NCI-H2171 treated with DMSO at 0.1 percent for 48 hours (cell line): ENCODE measurements at places on chromosomes 4 and X.

DNA sequence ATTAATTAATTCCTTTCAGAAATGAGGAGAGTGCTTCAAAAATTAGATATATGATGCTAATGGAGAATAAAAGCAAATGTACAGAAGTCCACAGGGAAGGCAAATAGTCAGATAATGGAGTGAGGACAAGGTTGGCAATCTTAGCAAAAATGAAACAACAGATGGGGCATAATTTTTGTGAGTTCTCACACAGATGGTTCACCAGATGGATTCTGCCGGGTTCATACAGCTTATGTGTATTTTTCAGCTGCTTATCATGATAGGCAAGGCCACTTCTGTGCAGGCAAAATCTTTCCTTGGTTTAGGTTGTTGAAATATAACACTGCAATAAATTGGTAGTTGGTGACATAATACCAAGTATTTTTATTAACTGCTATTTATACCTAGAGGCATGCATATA lies 1539.0 kb upstream of the IGFBP7 start:
- peak; percentile 91 for DNase-seq

DNA sequence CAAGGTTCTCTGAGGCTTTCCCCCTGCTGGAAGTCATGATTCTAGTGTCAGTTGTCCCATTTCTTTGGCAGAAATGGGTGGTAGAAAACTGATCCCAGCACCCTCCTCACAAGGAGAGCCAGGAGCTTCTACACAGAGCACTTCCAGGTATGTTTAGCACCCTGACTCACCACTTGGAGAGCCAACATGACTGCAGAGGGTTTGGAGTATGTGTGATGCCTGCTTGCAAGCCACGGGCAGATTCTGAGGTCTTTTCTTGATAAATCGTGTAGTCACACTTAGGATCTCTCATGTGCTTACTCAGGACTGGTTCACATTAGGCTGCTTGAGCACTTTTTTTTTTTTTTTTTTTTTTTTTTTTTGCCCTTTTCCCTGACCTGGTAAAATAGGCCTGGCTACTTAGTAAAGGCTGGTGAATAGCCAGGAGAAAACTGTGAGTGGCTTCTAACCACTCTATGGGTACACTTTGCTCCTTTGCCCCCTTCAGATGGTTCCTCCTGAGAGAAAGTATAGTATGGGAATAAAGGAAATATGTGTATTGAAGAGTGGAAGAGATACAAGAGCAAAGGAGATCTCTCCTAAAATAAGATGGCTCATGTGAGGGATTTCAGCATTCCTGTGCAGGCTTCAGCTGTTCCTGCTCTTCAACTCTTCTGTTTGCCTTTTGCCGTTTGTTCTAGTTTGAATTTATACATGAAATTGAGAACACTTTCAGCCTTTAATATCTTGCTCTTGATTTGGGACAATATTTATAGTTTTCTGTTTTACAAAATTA lies 103.6 kb downstream of the EMCN start:
- DNase-seq = no peak

DNA sequence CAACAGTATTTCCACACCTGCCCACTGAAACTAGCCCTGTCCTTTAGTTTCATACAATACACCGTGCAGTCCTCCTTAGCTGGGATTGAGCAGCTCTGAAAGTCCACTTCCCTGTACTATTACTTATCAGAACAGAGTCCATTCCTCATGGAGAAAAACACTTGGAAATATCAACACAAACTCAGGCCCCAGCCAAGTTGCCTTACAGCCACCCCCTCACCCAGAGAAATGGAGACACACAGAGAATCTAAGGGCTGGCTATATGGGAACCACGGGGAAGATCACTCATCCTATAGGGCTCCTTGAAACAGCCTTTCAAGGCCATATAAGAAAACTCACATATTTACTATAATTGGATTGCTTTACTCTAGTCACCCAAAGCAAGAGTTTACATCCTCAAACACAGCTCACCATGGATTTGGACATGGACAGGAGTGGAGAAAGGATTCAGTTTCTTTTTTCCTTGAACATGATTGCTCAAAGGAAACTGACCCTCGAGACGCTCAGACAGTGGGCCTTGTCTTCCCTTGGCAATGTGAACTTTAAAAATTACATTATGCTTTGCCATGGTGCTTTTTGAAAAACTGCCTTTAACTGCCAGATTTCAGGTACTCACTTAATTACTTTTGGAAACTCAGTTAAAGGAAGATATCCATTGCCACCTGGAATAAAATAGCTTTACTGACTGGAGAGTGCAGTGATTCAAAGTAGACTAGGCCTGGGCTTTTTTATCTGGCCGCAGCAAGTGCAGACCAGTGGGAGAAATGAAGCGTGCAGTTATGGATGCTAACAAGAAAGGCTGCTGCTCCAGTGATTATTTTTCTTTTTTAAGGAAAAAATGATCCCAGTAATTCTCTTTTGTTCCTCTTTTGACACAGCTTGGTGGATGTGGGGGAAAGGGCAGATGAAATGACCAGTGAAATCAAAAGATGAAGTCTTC lies 1.6 kb downstream of the SCARB2 start:
- no peak for DNase-seq

GRCh38 chr4:30847958-30848357 lies 127.8 kb downstream of the PCDH7 start:
- DNase-seq = no peak

GRCh38 chrX:72069350-72070160 lies 62.2 kb downstream of the RTL5 start:
- DNase-seq = no peak

- DNase-seq = no peak
These were observed 97.6 kb downstream of the C4orf33 start for GRCh38 chr4:129193357-129194100.

DNA sequence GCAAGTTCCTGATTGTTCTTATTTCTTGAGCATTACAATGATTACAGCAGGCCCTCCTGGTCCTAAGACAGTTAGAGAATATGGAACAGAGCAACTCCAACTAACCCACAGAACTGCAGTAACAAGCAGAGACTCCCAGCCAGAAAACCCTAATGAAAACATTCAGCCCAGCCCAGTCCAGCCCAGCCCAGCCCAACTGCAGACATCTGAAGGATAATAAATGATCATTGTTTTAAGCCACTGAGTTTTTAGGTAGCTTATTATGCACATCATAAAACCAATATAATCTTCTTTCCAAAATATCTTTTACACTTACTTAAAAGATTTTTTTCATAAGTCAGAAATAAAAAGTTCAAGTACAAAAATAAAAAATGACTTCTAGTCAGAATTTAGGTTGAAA lies 51.3 kb downstream of the SPOCK3 start:
- DNase-seq = no peak

DNA sequence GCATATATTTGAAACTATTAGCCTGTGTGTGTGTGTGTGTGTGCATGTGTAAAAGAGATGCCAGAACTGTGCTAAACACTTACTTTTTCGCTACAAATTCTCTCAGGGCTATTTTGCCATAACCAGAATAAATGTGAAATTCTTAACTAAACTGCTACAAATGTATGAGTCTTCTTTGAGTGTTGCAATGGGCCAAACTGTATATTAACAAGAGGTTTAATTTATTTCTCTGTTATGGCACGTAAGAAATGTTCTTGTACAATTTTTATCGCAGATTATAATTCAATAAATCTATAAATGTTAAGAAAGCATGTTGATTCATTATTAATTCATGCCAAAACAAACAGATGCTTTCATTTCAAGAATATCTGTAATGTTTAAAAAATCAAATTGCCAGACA lies 454.5 kb upstream of the PCDH7 start:
- no peak for DNase-seq

DNA sequence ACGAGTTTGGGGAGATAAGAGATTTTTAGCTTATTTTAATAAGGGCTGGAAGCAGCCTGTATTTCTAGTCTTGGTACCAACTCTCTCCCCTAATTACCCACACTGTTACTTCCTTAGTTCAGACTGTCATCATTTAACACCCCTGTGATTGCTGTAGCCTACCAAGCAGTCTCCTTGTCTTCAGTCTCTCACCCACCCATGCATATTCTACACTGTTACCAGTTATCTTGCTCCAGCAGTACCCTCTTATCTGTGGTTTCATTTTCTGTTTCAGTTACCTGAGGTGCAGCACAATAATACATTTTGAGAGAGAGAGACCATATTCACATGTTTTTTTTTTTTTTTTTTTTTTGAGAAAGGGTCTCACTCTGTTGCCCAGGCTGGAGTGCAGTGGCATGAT lies 80.2 kb downstream of the DIAPH2 start:
- DNase-seq = no peak

DNA sequence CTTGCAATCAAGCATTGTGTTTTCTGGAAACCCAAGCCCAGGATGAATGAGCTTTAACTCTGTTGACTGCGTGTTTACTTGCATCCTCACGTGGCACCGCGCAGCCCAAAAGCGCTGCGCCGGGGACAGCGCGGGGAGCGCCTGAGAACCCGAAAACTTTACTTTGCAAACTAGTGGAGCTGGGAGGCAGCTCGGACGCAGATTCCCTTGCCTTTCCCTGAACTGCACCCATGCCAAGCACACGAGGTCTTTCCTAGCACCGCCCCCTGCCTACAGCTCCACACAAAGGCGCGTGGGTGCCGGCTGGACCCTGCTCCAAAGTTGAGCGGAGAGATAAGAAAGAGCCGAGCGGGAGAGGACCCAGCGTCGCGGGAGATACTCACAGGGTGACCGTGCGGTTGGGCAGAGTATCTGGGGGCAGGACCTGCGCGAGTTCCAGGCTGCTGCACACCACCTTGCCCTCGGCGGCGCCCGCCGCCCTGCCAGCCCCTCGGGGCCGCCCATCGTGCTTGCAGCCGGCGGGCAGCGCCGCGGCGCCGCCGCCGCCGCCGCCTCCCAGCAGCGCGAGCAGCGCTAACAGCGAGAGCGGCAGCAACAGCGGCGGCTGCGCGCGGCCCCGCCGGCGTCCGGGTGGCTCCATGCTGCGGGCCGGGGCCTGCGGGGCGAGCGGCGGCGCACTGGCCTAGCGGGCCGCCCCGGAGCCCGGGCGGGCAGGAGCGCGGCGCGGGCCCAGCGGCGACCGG lies 550 bp downstream of the ADGRA3 start:
- DNase-seq = peak; percentile 61

- no peak for DNase-seq
These were observed 5.9 kb downstream of the ANXA10 start for GRCh38 chr4:168098248-168098717.

DNA sequence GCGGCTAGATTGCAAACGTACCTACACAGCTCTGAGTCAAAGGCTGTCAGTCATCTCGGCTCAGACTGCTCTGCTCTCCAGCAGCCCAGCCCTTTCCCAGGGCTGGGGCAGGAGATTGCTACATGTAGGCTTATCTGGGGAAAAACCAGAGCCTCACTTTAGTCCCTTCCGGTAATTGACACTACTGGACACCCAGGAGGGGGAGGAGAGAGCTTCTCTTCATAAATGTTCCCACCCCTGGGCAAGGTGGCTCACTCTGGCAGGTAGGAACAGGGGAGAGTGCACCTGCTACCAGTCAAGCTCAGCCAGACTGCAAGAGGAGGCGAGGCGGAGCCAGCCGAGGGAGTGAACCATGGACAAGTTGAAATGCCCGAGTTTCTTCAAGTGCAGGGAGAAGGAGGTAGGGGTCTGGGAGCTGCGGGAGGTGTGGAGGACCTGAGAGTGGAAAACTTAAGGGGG lies at the start of gene SLC6A14:
SLC6A14 (plus strand) TSS at position 249 of the 459 bp plus-strand sequence; CDS start at position 353, 104 bp downstream.
- no peak for DNase-seq

GRCh38 chrX:7233580-7234406 lies 85.8 kb upstream of the PUDP start:
- DNase-seq = peak; percentile 11

GRCh38 chr4:123832173-123833026 lies 435.8 kb downstream of the SPRY1 start:
- no peak for DNase-seq

- DNase-seq = no peak
These were observed 978.1 kb downstream of the C4orf33 start for GRCh38 chr4:130074096-130074495.

DNA sequence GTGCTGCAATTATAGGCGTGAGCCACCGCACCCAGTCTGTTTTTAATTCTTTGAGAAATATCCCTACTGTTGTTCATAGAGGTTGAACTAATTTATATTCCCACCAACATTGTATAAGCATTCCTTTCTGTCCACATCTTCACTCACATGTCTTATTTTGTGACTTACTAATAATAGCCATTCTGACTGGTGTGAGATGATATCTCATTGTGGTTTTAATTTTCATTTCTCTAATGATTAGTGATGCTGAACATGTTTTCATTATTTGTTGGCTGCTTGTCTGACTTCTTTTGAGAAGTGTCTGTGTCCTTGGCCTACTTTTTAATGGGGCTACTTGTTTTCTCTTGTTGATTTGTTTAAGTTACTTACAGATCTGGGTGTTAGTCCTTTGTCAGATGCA lies 310.9 kb upstream of the MAOA start:
- no peak for DNase-seq

- DNase-seq = no peak
These were observed 363.9 kb downstream of the PPP1R2C start for GRCh38 chrX:42414057-42414456.

GRCh38 chrX:107480272-107480671 lies 30.8 kb downstream of the FRMPD3 start:
- no peak for DNase-seq

DNA sequence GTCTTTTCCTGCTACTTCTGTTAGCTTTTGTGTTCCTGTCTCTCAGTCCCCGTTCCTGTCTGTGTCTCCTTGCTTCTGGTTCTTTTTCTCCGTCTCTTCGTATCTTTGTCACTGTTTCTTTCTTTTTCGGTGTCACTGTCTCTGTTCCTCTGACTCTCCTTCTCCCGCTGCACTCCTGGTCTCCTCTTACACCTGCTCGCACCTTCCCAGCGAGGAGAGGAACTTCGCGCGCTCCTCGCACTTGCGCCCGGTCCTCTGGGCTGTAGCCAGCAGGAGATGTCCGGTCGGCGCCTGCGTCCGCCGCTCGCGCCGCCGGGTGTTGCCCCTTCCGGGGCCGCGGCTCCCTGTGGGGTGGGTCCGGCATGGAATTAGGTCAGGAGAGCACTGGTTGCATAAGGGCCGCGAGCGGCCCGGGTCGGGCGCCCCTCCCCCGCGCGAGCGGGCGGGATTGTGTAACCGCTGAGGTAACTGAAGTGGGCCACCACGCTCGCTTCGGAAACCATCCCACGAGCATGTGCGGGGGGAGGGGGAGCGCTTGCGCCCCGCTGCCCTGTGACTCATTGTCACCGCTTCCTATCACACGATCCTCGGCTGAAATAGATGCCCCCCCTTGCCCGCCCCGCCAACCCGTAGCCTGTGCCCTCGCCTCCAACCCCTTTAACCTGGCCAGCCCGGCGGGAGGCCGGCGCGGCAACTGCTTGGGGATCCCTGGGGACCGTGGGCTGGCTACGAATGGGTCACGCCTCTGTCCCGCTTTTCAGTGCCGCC lies 1.6 kb downstream of the LONRF3 start:
- no peak for DNase-seq

DNA sequence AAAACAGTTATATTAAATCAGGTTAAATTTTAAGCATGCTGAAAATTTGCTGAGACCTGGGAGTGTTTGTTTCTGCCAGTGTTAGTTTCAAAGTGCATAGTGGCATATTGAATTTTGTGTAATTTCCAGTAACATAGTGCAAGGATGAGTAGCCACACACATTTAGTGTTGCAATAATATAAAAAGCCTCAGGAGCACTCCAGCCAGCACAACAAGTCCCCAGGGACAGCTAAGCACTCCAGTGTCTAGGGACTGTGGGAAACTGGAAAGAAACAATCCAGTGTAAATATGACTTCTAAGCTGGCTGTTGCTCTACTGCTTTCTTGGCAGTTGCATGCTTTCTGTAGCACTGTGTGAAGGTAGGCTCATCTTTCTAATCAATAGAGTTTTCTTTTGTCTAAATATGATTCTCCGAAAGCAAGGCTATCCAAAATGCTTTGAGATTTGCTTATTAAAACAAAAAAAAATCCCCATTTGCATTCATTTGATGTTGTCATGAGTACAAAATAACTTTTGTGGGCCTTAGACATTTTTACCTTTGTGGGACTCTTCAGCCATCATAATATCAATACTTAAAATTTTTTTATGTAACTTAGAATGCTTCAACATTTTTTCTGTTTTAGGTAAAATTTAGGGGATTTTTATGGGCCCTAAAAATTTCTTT lies 24.2 kb upstream of the CXCL2 start:
- peak; percentile 13 for DNase-seq
